ENCODE measurements at places on chromosomes 5 and 9.

DNA sequence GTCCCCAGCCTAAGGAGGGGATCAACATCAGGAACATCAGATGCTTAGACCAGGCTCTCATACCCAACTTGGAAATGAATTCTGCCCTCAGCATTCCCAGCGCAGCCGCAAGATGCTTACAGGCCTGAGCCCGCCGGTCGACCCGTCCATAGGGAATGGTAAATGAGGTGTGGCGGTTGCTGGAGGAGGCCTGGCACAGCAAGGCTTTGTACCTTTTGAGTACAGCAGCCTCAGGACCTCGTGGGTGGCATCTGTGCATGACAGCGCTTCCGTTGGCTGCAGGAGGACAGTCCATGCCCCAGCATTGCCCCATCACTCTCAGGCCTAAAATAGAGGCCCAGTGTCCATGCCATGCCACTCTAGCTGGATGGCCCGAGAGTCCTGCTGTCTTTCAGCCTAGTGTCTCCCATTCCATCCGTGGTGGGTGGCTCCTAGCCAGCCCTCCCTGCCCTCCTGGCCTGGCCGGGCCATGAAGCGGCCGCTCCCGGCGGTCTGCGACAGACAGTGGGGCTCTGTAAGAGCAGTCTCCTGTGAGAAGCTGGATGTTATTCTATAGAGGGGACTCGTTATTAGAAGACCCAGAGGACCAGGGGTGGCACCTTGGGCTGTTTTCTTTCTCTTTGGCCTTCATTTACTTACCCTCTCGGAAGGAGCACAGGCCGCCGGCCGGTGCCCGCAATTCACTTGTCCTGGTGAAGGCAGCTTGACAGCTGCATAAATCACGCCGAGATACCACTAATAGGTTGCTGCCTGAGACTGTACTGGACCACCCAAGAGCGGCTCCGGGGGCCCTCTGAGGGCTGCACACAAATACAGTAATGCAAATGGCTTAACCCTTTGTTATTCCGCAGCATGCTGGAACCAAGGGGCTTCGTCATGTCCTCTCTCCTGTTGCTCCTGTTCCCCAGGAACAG lies 223.5 kb upstream of the TUT7 start:
- DNase-seq: no peak

GRCh38 chr9:111937301-111937700 lies 40.7 kb downstream of the UGCG start:
- DNase-seq: no peak

DNA sequence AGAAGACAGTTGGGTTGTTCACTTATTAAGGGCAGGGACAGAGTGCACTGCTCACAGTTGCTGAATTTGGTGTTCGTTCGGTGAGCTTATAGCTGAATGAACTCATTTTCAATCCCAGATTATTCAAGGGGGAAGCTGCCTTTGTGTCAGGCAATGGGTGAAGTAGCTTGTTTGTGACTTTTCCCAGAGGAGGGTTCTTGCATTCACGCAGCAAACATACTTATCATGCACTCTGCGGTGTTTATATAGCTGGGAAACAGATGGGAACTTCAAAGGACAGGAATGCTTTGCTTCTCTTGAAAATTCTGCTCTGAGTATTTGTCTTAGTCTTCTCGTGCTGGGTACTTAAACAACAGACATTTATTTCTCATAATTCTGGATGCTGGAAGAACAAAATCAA lies 64.7 kb upstream of the ABCA1 start:
- DNase-seq: no peak

- DNase-seq: no peak
These were observed 135.5 kb downstream of the PRR16 start for GRCh38 chr5:120599576-120599975.

- no peak for DNase-seq
These were observed 37.7 kb upstream of the PDE8B start for GRCh38 chr5:77172713-77173328.

DNA sequence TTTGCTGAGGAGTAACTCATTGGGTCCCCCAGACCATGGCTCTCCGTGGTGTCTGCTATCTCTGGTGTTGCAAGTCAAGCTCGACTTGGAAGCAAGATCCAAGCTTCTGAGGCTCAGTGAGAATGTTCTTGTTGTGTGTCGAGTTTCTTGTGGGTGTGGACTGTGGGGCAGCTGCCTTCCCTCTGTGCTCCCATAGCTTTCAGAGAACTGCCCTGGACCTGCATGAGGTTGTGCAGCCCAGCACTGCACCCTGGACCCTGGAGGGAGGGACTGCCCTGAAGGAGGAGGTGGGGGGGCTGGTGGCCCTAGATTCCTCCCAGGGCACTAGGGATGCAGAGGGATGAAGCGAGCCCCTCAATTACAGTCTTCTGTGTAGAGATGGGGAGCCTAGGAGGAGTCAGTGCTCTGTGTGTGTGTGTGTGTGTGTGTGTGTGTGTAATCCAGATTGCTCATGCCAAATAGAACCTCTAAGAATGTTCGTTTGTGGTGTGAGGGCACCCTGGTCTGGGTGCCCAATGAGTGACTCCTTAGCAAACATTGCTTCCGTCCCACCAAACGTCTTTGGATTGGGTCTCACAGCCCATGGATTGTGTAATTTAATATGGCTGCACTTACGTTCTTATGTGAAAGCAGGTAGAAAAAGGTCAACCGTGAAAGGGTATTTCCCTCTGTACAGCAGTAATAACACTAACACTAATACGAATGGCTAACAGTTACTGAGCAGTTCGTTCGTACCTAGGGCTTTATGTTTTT lies 143.3 kb upstream of the LMX1B start:
- no peak for DNase-seq

DNA sequence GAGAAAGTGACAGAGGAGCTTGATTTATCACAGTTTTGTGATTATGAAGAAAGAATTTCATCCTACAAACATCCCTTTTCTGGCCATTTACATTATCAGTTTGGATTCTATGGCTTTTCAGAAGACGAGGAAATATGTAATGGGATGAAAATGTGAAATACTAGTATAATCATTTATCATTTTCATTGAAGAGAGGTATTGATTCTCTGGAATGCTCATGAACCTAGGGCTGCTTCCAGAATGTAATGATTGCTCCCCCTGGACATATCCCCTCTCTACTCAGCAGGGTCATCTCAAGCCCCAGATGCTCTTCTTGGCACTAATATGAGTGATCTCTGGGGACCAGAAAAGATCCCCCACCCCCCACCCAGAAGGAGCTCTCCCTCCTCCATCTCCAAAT lies 106.7 kb upstream of the ZNF618 start:
- no peak for DNase-seq

DNA sequence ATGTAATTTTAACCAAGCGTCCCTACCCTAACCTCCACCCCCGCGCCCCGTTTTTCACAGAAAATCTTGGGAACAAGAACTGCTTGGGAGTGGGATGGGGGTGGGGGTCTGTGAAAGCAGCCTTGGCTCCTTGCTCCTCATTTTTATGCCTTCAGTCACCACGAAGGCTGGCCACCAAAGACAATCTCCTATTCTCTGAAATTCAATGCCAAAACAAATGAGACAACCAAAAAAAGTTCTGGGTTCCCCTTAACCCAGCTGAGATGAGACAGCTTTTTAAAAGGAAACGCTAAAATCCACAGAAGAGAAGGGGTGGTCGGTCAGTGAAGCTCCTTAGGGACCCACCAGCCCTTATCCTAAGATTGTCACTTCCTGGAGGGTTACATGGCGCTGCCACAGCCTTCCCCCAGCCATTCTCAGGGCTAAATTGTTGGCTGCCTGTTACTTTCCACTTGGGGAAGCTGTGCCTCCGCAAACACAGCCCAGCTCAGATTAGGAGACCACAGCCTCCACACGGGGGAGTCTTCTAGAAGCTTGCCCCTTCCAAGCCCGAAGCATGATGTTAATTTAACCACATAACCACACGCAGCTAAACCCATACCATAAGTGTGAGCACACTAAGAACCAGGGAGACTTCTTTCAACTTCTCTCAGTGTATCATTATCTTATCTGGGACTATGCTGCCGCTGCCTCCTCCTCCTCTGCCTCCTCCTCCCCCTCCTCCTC lies 136.3 kb downstream of the FOXD1 start:
- DNase-seq: no peak

GRCh38 chr5:43168175-43168574 lies 23.9 kb upstream of the NIM1K start:
- DNase-seq: no peak

DNA sequence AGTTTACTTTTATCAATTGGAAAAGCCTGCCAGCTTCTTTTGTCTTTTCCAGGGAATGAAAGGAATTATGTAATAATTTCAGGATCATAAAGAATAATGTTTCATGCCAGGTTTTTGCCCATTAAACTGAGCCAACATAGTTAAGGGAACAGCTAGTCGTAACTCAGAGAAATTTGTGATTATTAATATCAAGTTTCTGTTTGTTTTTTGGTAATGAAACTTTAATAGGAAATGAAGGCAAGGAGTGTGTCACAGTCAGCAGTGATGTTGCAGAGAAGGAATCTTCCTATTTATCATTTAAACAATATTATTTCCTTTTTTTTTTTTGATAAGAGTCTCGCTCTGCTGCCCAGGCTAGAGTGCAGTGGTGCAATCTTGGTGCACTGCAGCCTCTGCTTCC lies 10.7 kb downstream of the NFIL3 start:
- DNase-seq: no peak

DNA sequence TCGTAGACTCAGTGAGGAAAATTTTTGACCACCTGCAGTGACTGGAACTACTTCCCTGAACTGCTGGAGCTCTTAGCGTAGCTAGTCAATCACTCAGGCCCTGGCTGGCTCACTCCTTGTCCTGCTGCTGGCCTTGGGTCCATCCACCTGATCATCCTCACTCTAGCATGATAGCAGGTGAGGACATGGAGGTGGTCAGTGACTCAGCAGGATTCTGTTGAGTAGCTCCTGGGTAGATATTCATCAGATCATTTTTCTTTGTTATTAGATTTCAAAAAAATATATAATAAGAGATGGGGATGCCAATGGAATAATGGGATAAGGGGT lies 25.0 kb upstream of the SEMA4D start:
- DNase-seq: no peak

GRCh38 chr5:76190356-76190755 lies 107.2 kb downstream of the SV2C start:
- no peak for DNase-seq

DNA sequence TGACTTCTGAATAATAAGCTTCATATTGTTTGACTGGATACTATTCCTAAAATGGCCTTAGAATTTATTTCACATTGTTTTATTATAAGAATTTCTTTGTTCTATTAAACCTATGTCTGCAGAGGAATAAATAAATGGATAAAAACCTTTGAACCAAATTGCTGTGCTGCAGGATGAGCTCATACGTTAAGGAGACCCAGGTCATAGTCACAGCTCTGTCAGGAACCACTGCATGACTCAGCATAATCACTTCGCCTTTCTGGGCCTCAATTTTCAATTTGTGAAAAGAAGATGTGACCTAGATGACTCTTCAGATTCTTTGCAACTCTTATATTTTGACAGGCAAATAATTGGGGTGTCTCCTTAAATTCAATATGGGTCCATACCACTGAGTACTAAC lies 36.7 kb upstream of the HMHB1 start:
- no peak for DNase-seq

GRCh38 chr5:140073296-140073695 lies 30.2 kb upstream of the NRG2 start:
- no peak for DNase-seq

DNA sequence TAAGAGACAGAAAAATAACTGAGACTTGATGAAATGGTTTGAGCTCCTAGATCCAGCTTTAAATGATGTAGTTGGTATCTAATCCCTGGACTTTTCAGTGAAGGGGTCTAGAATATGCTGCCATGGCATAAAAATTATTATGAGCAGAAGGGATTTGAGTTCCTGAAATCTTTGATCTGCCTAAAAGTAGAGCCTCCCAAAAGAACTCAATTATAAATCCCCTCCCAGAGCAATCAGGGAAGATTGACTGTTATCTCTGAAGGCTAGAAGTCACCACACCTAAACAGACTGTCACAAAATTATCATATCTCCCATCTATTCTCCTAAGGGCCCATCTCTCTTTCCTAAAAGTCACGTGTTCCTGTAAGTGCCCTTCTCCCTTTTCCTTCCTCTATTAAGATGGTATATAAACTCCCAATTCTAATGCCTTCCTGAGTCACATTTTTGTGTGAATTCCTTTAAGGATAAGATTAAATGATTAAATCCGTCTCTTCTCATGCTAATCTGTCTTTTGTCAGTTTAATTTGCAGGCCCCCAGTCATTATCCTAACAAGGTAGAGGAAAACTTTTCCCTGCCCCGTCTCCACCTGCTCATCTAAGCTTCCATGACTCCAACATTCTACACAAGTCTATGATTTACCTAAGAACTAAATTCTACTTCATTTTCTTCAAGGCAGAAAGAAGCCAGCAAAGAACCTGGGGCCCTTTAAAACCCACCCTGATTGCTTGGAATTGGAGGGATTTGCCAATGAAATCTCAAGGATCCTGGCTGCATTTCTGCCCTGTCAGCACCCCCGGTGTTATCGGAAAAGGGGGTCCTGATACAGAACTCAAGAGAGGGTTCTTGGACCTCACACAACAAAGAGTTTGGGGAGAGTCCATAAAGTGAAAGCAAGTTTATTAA lies 47.1 kb upstream of the PWWP2A start:
- no peak for DNase-seq

DNA sequence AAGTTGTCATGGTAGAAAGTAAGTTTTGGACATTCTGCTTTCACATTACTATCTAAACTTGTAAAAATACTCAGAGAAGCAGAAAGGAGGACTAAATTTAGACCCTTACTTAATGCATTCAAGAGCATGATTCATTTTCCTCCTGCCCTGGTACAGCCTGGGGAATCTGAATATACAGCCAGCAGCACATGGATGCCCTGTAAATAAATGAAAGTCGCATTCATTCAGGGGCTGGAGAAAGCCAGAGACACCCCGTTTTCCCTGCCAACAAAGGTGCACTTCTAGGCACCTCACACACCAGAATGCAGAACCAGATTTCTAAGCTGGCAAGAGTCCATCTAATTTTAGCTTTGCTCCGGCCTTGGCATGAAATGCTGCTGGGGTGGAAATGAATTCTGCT lies 172.7 kb upstream of the KLF9 start:
- no peak for DNase-seq

DNA sequence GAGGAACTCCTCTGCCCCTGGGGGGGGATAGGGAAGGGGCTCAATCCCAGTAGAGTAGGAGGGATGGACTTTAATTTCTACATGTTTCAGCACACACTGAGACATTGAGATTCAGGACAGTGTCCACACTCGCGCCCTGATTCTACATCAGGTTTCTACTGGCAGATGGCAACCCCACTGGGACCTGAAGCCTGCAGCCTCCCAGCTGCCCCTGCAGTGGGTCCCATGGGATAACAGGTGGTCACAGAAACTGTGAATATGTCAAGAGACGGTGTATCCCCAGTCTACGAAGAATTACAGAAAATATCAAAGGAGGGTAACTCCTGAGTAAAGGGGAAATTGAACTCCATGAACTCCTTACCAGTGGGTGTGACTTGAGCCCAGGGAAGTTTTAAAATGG lies 2.4 kb upstream of the TERT start:
- DNase-seq: no peak
